ENCODE measurements at places on chromosomes 12 and 14. TPM values are rescaled to one million over a fixed set of nuclear protein-coding genes. Genes with fewer than 3 reads are reported as not detected.

The ADAMTS20 gene
- not detected for total RNA-seq

The FAIM2 gene
- total RNA-seq, result 0.42 TPM

The RNFT2 gene
- total RNA-seq, result 13.0 TPM

The LPCAT3 gene
- 22.7 TPM for total RNA-seq

The RIPK3 gene
- 5.9 TPM for total RNA-seq

The DLK1 gene
- total RNA-seq, result not detected

The AQP2 gene
- total RNA-seq, result not detected

The BRI3BP gene
- total RNA-seq, result 19.6 TPM

DNA sequence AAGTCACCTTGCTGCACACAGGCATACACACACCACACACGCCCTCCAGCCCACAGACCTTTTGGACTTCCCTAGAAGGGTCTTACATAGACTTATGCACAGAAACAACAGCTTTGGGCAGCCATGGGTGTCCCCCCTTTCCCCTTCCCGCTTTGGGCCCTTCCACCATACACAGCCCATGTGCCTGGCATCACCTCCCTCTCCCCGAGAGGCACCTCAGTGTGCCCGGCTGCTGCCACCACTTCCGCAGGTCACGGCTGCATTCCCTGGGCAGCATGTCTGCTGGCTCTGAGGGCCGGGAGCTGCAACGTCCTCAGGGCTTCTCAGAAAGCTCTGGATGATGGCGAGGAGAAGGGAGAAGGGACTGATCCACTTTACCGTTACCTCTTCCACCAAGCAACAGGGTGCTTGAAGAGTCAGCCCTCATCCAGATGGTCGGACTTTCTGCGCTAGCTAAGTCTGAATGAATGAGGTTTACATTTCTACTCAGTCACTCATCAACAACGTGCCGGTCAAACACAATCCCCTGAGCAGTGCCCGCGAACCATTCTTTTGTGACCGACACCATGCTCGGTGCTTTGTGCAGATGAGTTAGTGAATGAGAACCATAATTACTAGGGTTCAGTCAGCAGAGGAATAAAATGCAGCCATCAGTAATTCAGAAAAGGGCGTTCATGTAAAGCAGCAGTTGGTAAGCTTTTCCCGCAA is 72.2 kb upstream of the BCL11B start:
- no peak for DNase-seq

GRCh38 chr12:4001841-4002240 is 128.6 kb upstream of the PARP11 start:
- DNase-seq, result no peak

DNA sequence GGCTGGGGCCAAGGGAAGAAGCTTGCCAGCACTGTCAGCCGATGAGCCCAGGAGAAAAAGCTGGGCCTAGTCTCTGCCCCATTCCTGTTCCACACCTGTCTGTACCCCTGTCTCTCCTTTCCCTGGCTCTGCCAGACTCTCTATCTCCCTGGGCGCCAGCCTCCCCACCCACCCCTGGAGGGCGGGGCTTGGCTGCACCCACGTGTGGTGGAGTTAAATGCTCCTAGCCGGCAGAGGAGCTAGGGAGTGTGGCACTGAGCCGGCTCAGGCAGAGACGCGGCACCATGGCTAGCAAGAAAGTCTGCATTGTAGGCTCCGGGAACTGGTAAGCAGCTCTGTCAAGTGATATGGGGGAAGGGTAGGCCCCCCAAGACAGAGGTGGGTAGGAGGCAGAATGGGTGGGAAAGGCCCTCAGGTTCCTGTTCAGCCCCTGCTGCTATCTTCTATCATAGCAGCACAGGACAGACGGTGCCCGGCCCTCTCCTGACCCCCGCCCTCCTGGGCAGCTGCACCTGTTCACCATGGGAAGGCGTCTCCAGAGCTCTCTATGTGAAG is at the start of gene GPD1:
GPD1 (plus strand) TSS at position 242 of the 555 bp plus-strand sequence; CDS start at position 285, 43 bp downstream.
- no peak for DNase-seq

DNA sequence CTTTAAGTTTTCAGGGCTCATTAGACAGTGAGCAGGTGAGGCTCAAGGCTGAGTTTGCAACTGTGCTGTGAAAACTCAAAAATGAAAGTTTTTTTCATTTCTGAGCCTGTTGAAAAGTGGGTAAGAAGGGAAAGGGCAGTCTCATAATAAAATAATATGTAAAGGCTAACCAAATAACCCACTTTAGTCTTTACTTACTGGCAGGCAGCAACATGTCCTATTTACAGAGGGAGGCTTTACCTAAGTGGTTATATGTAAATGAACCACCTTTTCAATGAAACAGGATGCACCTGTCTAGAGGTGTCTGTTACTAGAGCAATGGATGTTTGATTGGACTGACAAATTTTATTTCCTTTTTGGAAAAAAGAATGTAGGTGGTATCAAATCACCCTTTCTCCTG is 158.0 kb downstream of the ETV6 start:
- no peak for DNase-seq

- DNase-seq, result no peak
These were observed 9.0 kb upstream of the COL2A1 start for GRCh38 chr12:48013287-48013686.

DNA sequence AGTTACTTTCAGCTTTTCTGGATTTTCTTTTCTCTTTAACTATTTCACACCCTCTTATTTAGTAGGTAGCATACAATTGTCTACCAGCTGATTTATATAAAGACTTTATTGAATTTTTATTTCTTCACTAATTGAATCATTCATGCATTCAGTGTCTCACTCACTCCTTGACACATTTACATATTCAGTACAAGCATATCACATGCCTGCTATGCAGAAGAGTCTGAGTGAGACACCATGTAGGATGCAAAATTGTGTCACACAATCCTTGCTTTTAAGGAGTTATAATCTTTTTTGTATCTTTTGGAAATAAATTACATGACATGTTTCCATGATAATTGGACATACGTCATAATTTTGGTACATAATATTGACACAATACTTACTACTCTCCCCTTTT is 83.0 kb downstream of the AKAP6 start:
- DNase-seq, result no peak

GRCh38 chr12:57637364-57637763 is 4.4 kb upstream of the B4GALNT1 start:
- no peak for DNase-seq

DNA sequence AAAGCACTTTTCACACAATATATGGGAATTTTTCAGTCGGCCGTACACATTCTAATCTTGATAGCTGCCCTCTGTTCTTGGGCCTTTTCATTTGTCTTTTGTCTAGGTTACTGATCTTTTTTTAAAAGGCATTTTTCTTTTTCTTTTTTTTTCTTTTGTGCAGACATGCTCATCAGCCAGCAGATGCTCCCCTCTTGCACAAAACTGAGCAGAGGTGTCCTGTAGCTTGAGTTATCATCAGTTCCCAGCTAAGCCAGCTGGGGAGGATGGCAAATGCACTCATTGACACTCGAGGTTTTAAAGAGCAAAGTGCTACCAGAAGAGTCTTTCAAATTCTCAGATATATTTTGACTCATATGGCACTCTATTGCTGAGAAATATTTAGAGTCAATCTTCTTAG is 913.9 kb upstream of the SEL1L start:
- DNase-seq, result no peak

GRCh38 chr14:95402578-95402977 is 82.9 kb upstream of the CLMN start:
- DNase-seq, result no peak

- DNase-seq, result peak; percentile 81
These were observed 37.1 kb upstream of the LMNTD1 start for GRCh38 chr12:25590011-25590721.
